ENCODE measurements at places on chromosomes 11 and 22.

GRCh38 chr22:40648386-40648785, 11.9 kb upstream of the MRTFA start:
- no peak for DNase-seq

DNA sequence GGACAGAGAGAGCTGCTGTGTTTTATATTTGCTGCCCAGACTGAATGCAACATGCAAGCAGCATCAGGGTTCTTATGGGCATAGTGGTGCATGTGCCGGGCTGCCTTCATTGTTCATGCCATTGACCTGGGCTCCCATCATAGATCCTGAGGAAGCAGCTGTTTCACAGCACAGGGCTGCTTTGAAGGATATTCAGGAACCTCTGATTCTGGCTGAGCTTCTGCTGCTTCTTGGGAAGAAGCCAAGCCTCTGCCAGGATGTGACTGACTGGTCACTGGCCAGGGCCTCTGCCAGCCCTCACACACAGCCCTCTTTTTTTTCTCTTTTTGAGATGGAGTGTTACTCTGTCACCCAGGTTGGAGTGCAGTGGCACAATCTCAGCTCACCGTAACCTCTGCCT, 43.3 kb downstream of the CYB5R2 start:
- no peak for DNase-seq

DNA sequence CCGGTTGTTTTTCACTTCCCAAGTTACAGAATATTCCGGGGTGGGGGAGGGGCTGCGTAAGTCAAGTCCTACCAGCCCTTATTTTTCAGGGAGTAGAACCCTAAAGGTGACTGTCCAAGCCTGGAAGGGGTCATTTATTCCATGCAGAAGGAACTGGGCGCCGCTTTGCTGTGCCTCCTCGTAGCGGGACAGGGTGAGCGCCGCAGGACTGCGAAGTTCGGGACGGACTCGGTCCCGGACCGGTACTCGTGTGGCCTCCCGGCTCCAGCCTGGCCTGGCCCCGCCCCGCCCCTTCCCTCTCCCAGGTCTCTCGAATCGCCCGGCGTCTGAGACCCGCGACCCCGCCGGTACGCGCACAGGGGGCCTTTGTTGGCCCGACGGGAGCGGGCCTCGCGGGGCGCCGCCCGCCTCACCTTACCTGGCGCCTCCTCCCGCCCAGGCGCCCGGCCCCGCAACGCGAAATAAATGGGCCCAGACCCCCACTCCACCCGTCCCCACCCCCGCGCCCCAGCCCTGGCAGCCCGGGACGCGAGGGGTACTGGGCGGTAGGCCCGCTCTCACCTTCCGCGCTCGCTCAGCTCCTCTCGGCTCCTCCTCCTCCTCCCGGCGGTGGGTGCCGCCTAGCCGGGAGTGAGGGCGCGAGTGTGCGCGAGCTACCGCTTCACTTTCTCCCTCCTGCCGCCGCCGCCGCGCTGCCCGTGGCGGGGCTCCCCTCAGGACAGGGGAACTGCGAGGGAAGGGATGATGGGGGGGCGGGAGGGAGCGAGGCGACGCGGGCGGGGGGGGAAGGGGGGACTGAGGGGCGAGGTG, 698 bp downstream of the PAK1 start:
- peak; percentile 53 for DNase-seq

- no peak for DNase-seq
These were observed 34.9 kb downstream of the CD44 start for GRCh38 chr11:35173616-35174566.

DNA sequence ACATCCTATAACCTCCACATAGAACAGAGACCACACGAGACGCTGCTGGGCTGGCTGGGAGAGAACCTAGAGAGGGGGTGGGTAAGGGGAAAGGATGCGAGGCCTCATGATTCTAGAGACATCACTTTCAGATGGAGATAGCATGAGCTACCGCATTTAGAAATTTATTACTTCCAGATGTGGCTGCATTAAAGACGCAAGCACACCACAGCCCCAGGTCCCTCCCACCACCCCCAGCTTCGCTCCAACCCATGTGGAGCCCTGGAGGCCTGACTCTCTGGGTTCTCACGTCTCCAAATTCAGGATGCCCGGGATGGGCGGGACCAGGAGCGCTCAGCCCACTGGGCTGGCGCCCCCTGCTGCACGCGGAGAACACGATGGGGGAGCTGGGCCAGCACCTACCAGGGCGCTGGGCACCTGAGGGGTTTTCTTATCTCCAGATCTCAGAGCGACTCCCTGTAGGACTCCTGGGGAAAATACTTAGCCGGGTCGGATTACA, 13.6 kb downstream of the MRPL21 start:
- peak; percentile 4 for DNase-seq

All from stimulated activated CD4-positive, alpha-beta T cell treated with anti-CD3 and anti-CD28 coated beads, Interleukin-4, amount 100 ng/mL, for 4 hours (primary cell).